ENCODE measurements at places on chromosomes 5 and 9.

DNA sequence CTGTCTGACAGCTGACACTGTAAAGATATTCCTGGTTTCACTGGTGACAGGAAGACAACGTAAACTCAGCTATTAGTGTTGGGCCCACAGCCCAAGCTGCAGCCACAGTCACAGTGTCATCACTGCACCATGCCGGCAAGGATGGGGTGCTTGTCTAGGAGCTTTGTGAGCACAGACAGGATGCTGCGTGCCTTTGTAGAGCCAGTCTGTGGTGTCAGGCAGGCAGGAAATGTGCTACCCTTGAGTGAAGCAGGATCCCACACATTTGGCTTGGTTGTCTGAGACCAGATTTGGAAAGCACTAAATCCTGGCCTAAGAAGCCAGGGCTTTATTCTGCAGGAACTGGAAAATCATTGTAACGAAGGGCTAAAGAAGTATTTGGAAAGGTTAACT, 121.6 kb upstream of the ADAMTS16 start:
- no peak for DNase-seq

- no peak for DNase-seq
These were observed 394.2 kb downstream of the IRX2 start for GRCh38 chr5:2357309-2357708.

DNA sequence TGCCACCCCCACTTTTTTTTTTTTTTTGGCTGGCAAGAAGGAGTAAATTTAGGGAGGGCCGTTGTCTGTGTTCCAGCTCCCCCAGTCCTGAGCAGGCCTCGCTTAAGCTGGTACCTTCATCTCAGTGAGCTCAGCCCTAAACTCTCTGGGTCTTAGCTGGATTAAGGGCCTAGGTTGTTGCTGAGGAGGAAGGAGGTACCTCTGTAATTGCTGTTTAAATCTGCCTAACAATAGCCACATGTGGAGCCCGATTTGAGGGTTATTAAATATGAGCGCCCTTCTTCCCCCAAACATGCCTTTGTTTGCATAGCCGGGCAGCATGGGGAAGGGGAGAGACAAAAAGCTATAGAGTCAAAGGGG, 179.0 kb upstream of the PITX1 start:
- DNase-seq: no peak

GRCh38 chr9:15543047-15543813, 9.6 kb upstream of the CCDC171 start:
- DNase-seq: no peak

GRCh38 chr5:25345240-25345771, 700.5 kb upstream of the CDH10 start:
- DNase-seq: no peak

DNA sequence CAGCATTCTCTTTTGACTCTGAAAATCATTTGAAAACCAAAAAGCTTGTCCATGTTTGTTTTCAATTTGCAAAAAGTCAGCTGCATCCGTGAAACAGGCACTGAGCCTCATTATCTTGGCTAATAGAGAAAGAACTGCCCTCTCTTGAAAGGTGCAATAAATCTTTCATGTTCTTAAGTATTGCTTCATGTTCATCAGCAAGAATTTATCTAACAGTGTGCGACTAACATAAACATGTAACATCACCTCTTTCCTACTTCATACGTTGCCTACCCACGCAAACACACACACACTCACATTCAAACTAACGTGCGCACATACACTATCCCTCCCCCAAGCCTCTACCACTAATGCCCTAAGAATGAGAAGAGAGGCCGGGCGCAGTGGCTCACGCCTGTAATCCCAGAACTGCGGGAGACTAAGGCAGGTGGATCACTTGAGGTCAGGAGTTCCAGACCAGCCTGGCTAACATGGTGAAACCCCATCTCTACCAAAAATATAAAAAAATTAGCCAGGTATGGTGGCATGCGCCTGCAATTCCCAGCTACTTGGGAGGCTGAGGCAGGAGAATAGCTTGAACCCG, 629.7 kb upstream of the ZNF608 start:
- no peak for DNase-seq

GRCh38 chr9:113311961-113312360, 8.8 kb upstream of the RNF183 start:
- no peak for DNase-seq

GRCh38 chr9:133493428-133493827, 14.5 kb upstream of the SLC2A6 start:
- no peak for DNase-seq

- DNase-seq: no peak
These were observed 186.3 kb downstream of the KDM4C start for GRCh38 chr9:6944093-6944551.

GRCh38 chr5:82894716-82895115, 182.5 kb downstream of the TMEM167A start:
- no peak for DNase-seq

GRCh38 chr9:76213751-76214150, 180.5 kb downstream of the RFK start:
- no peak for DNase-seq

DNA sequence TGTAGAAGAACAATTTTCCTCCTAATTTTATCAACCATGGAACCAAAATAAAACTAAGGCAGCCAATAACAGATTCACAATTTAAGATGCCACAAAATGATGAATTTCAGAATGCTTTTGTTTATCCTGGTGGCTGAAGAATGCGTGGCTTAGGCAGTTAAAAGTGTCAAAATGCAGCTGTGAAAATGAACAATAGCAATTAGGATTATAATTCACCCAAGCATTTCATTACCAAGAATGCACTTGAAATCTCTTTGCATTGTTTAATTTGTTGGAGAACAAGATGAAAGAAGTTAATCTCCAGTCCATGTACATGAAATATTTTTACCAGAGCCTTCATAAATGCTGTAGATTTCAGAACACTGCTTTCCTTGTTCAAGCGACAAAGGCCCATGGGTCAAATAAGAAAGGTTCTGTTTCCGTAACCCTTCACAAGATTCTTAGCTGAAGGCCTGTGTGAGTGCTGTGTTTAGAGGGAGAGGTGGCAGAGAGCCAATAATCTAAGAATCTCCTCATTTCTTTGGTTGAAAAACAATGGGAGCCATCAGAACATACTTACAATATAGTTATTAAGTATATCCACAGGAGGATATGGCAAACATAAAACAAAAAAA, 39.3 kb downstream of the CLINT1 start:
- no peak for DNase-seq
